ENCODE measurements at places on chromosomes 12 and 14.

DNA sequence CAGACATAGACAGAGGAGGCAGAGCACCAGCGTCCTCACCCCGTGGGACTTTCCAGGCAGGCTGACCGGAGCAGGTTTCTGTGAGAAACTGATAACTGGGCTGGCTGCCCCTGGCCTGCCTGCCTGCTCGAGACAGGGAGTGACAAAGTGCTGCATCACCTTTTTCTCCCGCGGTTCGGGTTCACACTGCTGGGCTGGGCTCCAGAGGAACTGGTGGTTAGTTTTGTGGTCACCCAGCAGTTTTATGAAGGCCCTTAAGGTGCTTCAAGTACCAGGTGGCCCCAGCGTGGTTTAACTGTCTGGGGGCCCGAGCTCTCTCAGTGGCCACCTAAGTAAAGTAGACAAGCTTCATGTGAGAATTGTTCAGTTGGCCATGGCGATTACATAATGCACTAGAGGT is 1073.6 kb downstream of the BCL11B start:
- no peak for DNase-seq

DNA sequence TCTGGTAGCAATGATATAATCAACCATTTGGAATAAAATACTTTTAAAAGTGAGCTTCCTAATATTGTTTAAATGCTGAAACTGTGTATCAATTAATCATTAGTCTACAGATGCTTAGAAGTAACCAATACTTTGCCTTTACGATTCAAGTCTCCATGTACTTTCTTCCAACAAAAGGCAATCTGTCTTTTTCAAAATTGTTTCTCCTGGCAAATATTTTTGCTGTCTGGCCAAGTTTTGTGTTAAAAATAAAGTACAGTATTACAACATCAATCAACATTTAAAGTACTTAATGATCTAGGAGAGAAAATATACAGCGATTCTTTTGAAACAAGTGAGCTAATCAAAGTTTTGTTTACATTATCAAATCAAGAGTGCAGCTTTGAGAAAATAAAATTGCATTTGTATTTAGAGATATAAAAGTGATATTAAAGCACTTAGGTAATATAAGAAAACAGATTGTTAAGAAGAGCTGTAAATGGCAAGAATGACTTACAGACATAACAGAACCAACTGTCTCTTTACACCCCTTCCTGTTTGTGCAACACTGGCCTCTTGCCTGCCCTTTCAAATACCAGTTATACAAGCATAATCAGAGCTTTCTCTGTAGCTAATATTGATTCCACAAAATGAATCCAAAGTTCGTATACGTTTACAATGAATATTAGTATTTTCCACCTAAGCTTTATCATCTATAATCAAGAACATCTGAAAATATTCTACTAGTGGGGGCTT is 38.2 kb upstream of the FBLN5 start:
- no peak for DNase-seq

GRCh38 chr14:54719406-54719805 is 152.5 kb downstream of the SAMD4A start:
- DNase-seq: no peak

DNA sequence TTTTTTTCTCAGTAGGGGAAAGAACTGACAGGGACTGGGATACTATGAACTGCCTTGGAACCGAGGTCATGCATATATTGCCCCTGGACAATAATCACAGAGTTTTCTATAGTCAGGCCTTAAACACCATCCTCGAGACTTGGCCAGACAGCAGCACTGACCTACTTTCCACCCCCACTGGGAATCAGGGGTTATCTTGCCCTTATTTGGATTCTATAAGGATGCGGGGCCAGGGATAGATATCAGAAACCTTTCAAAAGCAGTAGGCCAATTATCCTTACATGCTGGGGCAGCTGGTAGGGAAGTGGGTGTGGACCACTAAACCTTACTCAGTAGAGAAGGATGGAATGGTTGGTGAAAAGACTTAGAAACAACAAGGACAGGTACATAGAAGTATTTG is 2.0 kb downstream of the ZNF219 start:
- no peak for DNase-seq

DNA sequence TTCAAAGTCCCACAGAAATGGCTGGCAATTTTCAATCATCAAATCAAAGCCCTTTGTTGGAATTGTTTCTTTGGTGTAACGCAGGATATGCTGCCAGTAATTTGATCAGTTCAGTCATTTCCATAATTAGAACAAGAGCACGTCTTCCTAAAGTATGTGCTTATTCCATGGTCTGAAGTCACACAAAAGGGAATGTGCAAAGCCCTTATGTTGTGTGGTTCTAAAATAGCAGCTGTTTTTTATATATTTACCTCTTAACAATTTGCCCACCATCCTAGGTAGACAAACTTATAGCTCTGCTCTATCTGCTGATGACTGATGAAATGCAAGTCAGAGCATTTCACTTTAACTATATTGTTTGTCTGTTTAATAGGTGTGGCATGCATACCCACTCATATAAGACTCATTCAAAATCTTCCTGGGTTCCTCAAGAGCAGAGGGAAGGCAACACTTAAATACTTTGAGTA is 176.1 kb upstream of the SLC38A2 start:
- no peak for DNase-seq

DNA sequence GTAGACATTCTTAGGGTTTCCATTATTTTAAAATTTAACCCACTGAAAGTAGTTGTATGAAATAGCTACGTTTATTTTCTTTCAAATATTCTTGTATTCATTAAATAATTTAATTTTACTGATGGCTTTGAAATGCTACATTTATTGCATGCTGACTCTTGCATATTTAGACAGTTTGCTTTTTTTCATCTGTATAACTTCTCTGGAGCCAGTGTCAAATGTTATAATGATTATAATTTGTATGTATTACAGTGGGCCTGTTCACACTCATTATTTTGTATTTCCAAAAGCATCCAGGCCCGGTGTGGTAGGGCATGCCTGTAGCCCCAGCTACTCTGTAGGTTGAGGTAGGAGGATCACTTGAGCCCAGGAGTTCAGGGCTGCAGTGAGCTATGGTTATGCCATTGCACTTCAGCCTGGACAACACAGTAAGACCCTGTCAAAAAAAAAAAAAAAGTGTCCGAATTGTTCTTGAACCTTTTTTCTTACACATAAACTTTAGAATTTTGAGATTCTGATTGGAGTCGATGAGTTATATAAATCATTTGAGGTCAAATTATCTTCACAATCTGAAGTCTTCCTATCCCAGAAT is 905 bp downstream of the ZNF84 start:
- DNase-seq: no peak

- no peak for DNase-seq
Measured at GRCh38 chr14:68564191-68564825, 228.6 kb downstream of the ZFP36L1 start.

DNA sequence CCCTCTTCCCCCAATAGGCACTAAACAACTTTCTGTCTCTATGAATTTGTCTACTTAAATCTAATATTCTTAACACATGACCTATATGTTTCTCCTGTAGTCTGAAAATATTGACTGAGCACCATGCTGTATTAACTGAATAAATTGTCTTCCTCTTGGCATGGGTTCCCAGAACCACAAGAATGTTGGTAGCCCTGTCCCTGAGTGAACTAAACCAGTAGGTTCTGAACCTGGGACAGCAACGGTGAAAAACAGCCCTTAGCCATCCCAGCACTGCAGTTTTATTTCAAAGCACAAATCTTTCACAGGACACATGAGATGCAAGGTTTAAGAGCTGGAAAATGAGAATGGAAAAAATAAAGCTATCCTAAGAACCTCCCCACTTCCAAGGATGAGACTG is 20.4 kb upstream of the HSP90B1 start:
- no peak for DNase-seq

DNA sequence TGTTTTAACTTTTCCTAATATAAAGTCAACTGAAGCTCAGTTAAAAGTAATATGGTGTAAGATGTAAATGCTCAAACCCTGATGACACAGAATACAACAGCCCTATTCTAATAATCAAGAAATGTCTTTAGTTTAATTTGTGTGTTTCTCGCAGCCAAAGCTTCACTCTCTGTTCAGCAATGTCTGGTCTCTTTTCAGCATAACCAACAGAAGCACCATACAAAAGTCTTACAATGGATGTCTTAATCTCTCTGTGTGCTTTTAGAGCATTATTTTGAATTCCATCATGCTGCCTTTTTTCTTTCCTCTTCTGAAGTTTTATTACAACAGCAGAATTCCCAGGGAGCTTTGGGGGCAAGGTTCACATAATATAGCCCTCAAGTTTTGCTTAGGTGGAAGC is 210.2 kb upstream of the NPAS3 start:
- no peak for DNase-seq

GRCh38 chr12:109134186-109134917 is 18.0 kb downstream of the ACACB start:
- peak; percentile 18 for DNase-seq

DNA sequence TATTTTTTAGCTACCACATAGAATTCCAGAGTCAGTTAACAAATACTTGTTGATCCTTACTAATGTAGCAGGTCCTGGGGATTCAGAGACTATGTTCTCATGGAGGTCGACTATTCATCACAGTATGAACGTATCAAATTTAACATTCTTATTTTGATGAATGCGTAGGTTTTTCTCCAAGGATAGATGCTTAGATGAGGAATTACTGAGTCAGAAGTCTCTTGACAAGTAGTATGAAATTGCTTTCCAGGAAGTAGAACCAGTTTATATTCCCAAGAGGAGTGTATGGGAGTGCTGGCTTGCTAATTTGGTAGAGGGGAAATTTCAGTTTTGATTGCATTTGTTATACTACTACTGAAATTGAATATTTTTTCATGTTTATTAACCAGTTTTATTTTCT is 42.8 kb upstream of the CRADD start:
- no peak for DNase-seq

- DNase-seq: no peak
Measured at GRCh38 chr14:32311294-32312009, 17.6 kb upstream of the AKAP6 start.

GRCh38 chr12:8698132-8698851 is 501 bp downstream of the RIMKLB start:
- DNase-seq: no peak

- DNase-seq: no peak
Measured at GRCh38 chr14:58196198-58196597, 3.8 kb upstream of the ACTR10 start.

GRCh38 chr14:21090194-21090939 is 8.1 kb downstream of the ZNF219 start:
- no peak for DNase-seq

- no peak for DNase-seq
Measured at GRCh38 chr14:76181546-76181945, 29.8 kb downstream of the GPATCH2L start.

Data from NCI-H460 (cell line).